Right renal cortex interstitium (tissue), 3 donors: ENCODE measurements at places on chromosomes 1 and 21. TPM values are rescaled to one million over a fixed set of nuclear protein-coding genes. Genes with fewer than 3 reads are reported as not detected.

- peak; percentile 32 for DNase-seq
Measured at GRCh38 chr1:76868154-76868882, 1.0 kb downstream of the ST6GALNAC5 start.

DNA sequence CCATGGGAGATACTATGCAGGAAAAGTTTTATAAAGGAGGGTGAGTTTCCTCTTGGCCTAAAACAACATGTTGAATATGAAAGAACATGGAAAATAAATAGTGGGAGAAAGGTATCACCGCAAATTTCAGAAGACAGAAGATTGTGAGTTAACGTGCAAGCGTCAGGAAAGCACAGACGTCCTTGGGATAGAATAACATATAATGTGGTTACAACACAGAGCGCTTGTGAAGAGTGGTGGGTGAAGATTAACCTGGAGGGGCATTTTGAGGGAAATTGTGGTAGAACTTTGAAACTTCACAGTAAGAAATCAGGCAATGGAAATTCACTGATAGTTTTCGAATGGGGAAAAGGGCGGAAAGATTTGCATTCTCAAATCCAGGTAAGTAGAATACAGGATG is 47.3 kb downstream of the NEGR1 start:
- no peak for DNase-seq

Gene KCNN3
- 2.4 TPM for polyA plus RNA-seq

Gene RBP7
- polyA plus RNA-seq: 31.0 TPM

Gene SOX13
- polyA plus RNA-seq: 37.9 TPM

DNA sequence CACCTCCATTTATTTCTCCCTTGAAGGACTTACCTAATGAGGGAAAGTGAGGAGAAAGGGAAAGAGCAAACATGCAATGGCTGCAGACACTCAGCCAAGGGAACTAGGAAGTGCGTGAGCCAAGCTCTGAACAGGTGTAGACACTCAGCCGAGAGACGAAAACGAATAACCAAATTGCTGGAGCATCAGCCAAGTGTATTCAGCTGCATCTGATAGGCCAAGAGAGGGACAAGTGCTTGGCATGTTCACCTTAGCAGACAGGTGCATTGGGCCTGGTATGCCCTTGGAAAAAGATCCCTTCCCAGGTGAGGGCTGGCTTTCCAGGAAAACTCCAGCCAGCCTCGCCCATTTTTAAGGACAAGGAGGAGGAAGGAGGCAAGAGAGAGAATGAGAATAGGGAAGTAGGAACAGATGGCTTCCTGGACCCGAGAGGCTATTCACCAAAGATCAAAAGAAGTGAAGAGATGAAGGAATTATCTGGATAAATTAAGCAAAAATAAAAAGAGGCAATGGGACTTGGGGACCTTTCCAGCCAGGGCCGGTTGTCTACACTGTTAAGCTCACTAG is 184.7 kb downstream of the TOMM20 start:
- no peak for DNase-seq

DNA sequence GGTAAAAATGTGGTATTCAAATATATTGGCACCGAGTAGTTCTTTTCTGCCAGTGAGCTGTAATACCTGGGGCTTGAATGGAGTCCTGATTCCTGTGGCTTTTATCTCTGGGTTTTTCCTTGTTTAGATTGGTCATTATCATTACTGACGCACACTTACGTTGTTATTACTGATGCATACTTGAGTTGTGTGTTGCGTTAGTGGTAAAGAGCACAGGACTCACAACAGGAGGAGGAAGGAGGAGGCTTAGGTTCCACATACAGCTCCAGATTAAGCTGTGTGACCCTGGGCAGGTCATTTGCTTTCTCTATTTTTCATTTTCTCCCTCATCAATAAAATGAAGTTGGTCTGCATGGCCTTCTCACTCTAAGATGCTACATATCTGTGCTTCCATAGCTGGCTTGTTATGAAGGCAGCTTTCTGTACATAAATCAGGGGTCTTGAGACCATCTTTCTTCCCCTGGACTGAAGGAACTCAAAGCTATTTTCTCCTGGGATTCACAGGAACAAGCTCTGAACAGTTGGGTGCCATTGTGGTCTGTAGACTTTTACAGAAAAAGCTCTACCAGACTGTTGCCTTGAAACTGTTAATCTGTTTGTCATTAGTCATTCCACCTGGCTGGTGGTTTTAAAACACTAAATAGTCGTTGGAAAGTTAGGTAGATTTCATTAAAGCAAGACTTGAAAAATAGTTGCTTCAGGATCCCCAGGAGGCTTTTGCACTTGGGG is 5.6 kb downstream of the ARID1A start:
- DNase-seq: no peak

- no peak for DNase-seq
Measured at GRCh38 chr1:55605155-55605554, 390.0 kb upstream of the USP24 start.

Gene OR2L3
- polyA plus RNA-seq: not detected

GRCh38 chr21:28447462-28447861 is 545.2 kb downstream of the LTN1 start:
- DNase-seq: no peak

- DNase-seq: no peak
Measured at GRCh38 chr1:184069675-184070074, 18.1 kb downstream of the TSEN15 start.

- DNase-seq: no peak
Measured at GRCh38 chr1:209309198-209309597, 274.3 kb upstream of the CAMK1G start.

DNA sequence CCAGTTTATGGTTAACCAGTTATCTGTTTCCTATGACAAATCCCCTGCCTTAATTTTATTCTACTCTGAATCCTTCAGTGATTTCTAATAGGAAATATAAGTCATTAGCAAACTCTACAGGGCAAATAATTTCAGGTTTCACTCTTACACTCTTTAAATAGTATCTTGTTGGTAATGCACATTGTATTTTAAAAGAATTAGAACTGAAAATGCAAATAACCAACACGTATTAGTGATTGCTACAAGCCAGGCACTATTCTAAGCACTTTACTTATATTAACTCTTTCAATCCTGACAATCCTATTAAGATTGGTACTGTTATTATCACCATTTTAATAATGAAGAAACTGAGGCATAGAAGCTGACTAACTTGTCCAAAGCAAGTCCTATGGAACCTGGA is 48.3 kb upstream of the LHX8 start:
- no peak for DNase-seq

Gene PAQR6
- 3.0 TPM for polyA plus RNA-seq

Gene DYNLT5
- 1.9 TPM for polyA plus RNA-seq

Gene RPL5
- 2,881 TPM for polyA plus RNA-seq

- no peak for DNase-seq
Measured at GRCh38 chr1:243495442-243496186, 239.8 kb downstream of the SDCCAG8 start.

- no peak for DNase-seq
Measured at GRCh38 chr1:236760480-236760879, 34.6 kb upstream of the MTR start.

GRCh38 chr21:15022608-15023261 is 42.1 kb downstream of the NRIP1 start:
- DNase-seq: no peak

DNA sequence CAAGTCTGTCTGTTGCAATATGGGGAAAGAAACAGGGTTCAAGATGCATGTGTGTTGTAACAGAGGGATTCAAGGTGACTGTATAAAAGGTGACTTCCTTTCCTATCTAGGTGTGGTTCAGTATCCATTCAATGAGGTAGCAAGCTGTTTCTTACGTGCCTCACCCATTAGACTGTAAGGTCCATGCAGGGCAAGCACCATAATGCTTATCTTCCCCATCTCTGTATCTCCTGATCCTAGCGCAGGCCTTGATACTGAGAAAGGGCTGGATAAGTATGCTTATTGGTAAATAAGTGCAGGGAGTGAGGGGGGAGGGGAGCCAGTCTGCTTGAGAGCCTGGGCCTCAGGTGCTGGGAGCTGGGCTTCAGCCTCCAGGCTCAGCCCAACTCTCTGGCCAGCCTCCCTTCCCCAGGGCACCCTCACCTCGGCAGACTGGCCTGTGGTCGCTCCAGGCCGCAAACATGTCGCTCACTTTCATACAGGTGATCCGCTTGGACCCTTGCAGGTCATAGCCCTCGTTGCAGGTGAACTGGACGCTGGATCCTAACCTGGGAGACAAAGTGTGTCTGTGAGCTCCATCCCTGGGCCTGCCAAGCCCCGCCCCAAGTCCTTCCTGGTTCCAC is 44.5 kb upstream of the HMGB4 start:
- DNase-seq: no peak

- no peak for DNase-seq
Measured at GRCh38 chr1:19067912-19068638, 111.6 kb upstream of the IFFO2 start.

- no peak for DNase-seq
Measured at GRCh38 chr1:198641501-198641900, 2.7 kb downstream of the PTPRC start.

Gene ZBTB8A
- polyA plus RNA-seq: 18.1 TPM

Gene CD1B
- not detected for polyA plus RNA-seq

Gene SSX2IP
- 41.2 TPM for polyA plus RNA-seq

Gene FMO5
- polyA plus RNA-seq: 7.9 TPM

DNA sequence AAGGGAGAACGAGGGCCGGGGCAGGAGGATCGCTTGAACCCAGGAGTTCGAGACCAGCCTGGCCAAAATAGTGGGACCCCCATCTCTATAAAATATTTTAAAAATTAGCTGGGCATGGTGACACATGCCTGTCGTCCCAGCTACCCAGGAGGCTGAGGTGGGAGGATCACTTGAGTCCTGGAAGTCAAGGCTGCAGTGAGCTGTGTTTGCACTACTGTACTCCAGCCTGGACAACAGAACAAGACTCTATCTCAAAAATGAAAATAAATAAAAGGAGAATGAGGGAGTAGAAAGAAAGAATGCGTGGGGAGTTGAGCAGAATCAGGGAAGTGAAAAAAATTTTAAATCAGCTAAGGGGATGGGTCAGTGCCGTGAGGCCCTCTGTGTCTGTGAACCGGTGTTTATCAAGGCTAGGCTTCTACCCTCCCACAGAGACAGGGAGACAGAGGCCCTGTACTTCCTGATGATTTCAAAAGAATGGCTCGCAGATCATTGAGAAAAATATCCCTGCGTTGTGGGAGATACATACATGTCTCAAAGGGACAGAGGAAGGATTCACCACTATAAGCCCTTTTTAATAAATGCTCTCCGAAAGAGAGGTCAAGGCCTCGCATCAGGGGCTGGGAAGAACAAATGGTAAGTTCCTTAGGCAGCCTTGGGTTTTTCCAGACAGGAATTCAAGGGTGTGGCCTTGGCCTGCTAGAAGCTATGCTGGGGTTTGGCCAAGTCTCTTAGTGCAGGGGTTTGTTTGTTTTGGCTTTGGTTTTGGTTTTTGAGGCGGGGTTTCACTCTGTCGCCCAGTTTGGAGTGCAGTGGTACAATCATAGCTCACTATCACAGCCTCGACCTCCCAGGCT is 20.7 kb downstream of the IL10RB start:
- no peak for DNase-seq

DNA sequence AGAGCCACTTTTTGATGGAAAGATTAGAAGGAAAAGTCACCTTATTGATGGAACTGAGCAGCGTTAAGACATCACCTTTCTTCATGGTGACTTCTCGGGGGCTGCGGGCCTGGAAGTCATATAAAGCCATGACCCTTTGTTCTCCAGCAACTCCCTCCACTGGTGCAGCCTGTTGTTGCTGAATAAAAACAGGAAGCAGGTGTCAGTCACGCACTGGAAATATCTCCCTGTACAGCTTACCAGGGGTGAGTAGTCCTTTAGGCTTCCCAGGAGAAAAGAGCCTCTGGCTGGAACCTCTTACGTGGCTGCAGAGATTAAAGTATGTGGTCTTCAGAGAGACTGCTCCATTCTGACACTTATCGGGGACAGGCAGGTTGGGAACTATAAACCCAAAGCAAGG is 31.9 kb downstream of the SPTA1 start:
- no peak for DNase-seq

DNA sequence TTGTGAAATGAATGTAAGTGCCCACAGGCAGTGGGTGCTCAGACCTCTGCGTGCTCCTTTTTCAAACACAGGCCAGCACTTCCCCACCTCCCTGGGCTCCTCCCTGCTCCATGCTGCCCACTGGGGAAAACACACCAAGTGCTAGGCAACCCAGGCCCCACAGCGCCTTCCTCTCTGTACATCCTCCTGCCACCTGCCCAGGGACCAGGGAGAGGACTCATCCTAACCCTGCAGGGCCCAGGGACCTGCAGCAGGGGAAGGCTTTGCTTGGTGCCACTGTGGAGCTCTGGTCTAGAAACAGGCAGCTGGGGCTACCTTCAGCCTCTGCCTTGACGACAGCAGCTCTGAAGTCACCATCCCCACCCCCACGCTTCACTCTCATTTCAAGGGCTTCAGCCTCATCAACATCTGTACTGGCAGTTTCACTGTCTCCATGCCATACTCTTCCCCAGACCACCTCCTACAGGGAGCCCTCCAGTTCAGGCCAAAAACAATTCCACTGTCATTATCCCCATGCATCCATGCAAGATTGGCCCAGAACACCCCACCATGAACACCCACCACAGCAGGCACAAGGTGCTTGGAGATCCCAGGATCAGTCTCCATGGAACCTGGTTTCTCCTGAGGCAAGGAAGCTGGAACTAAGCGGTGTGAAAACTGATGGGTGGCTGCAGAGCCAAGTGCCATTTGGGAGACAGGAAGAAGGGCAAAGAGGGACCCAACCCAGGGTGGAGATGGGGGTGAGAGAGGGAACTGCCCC is 1.1 kb downstream of the IGSF8 start:
- no peak for DNase-seq

- no peak for DNase-seq
Measured at GRCh38 chr1:186763107-186763506, 65.6 kb upstream of the PLA2G4A start.

DNA sequence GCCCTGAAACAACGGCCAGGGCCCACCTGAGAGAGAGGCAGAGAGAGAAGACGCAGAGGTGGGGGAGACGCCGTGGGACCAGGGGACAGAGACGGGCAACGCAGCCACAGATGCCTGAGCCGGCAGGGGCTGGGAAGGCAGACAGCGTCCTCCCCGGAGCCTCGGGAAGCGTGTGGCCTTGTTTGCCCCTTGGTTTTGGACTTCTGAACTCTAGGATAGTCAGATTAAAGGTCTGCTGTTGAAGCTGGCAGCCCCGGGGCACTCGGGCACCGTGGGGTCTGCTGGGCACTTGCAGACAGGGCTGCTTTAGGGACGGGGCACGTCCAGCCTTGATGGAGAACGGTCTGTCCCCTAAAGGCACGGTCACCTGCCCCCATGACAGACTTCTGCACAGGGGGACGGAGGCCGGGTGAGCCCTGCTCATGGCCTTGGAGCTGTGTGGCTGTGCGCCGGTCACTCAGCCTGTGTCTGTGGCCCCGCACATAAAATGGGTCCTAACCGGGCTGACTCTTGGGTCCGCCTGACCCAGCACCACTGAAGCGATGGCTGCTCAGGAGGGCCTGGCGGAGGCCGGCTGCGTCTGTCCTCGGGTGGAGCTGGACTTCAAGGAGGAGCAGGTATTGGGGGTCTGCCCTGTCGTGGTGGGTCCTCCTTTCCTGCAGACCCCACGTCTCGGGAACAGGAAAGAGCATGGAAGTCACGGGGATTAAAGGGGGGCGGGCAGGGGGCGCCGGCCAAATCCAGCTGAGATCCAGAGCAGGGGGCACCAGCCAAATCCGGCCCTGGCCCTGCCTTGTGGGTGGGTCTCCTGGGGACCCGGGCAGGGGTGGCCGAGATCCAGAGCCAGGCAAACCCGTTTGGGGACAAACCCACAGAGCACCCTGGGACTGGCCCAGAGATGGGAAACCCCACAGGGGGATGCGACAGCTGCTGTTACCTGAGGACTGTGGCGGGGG is 9.6 kb upstream of the RNF223 start:
- DNase-seq: no peak

GRCh38 chr1:37040261-37040660 is 5.9 kb upstream of the GRIK3 start:
- DNase-seq: no peak

GRCh38 chr1:98781906-98782305 is 120.4 kb downstream of the SNX7 start:
- DNase-seq: no peak

- DNase-seq: no peak
Measured at GRCh38 chr1:242139442-242139841, 140.5 kb upstream of the MAP1LC3C start.
